ENCODE measurements at places on chromosomes 2 and 18.

DNA sequence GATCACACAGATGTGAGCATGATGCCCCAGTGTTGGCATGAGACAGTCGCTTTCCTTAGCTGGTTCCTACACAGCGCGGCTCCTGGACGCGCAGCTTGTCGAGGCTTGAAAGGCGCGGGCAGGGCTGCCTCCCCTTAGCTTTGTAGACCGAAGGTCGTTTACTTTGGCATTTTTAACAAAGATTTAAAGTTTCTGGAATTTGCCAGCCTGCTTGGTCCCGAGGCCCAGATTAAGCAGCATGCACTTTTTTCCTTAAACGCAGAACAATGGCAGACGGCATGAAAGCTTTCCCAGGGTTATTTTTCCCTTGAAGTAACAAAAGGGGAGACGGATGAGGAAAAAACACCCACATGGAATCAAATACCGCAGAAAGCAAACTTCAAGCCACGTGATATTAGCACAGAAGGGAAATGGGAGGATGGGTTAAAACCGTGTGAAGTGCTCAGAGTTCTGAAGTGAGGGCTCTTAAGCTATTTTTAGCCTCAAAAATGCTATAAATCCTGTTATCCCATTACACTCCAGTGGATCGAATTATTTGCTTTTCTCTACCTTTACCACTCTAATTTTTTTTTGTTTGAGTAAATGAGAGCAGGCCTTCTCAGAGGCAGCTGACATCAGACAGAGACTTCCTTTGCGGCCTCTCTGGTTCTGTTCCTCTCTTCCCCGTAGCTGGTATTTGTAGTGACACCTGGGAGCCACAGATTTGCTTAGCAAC is 55.7 kb downstream of the NPAS2 start:
- DNase-seq = no peak

- no peak for DNase-seq
Measured at GRCh38 chr2:8276026-8276425, 405.8 kb upstream of the ID2 start.

GRCh38 chr2:124328397-124328796 is 303.3 kb downstream of the CNTNAP5 start:
- DNase-seq = no peak

- no peak for DNase-seq
Measured at GRCh38 chr18:14776801-14777200, 28.8 kb downstream of the ANKRD30B start.

DNA sequence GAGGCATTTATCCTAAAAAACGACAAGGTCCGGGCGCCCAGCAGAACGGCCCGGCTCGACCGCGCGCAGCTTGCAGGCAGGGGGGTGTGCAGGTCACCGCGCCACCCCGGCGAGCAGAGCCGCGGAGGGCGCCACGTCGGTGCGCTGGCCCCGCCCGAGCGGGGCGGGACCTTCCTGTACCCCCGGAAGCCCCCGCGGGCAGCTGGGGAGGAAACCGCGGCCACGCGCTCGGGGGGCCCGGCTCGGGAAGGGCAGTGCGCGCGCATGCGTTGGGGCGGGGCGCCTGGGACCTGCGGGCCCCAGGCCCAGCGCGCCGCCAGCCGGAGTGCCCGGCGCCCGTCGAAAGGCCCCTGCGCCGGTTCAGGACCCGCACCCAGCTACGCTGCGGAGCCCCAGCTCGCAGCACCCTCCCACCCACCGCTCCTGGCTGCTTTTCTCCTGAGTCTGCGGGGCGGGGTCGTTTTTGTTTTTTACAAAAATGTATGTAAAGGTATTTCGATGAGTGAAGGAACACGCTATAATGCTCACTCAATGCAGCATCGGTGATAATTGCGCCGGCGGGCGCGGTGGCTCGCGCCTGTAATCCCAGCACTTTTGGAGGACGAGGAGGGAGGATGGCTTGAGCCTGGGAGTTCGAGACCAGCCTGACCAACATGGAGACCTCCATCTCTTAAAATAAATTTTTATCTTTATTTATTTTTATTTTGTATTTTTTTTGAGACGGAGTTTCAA is 47.7 kb upstream of the POMC start:
- peak; percentile 75 for DNase-seq

DNA sequence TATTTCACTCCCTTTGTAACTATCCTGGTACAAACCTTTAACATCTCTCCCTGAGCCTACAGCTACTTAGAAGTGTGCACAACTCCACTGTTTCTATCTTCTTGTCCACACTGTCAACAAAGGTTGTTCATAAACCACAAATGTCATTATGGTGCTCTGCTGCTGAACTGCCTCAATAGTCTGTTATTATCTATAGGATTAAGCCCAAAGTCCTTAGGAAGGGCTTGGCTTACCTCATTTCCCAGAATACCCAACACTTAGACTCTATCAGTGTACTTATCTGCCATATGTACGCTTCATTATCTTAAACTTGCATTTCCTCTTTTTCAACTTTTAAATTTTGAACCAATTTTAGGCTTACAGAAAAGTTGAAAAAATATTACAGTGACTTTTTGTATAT is 94.2 kb downstream of the HNMT start:
- DNase-seq = no peak
